ENCODE measurements at places on chromosomes 7 and 10.
A peak's percentile ranks its signal among the peaks of the same experiment; 100 is the strongest.

- DNase-seq = no peak
Measured at GRCh38 chr10:125363791-125364190, 203.4 kb upstream of the CTBP2 start.

GRCh38 chr10:69090685-69091084 lies 2.8 kb downstream of the SRGN start:
- DNase-seq = no peak

DNA sequence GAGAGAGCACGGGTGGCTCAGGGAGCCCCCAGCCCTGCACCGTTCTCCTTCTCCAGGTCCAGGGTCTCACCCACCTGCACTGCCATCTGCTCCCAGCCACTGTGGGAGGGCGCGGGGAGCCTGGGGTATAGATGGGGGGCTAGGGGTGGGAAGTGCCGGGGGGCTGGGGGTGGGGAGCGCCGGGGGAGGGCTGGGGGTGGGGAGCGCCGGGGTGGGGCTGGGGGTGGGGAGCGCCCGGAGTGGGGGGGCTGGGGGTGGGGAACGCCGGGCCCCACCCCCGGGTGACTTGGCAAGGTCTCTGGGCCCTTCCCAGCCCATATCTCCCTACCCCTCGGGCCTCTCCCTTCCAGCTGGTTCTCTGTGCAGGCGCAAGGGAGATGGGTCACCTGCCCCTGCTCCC lies at the start of gene GRIFIN:
Gene GRIFIN, minus strand, starts transcription at position 101 of the 400 bp plus-strand sequence. Its CDS starts 15 bp downstream, at position 86.
- DNase-seq = no peak

DNA sequence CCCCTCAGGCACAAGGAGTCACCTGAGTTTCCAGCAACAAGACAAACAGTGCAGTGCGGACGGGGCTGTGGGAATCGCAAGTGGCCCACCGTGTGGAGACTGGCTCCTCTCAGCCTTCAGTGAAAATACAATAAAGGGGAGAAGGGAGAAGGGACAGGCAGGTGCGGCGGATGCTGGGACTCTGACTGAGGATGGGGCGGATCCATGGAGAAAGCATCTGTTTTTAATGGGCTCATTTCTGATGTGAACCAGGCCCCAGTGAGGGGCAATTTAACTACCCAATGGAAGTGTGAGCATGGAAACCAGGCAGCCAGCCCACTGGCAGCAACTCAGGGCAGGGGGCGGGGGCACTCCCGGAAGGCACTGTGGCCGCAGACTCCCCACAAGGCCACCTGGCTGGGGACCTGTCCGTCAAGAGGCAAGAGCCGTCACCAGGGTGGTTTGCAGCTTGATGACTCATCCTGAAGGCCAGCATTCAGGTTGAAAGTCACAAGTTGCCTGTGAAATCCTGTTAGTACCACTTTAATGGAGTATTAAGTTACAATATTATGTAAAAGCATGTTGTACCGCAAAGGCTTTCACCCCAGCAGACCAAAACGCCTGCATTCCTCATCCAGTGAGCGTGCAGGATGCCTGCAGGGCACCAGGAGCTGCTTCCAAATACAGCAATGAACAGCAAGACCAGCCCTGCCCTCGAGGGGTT lies 476.4 kb downstream of the PTPRN2 start:
- DNase-seq = no peak

DNA sequence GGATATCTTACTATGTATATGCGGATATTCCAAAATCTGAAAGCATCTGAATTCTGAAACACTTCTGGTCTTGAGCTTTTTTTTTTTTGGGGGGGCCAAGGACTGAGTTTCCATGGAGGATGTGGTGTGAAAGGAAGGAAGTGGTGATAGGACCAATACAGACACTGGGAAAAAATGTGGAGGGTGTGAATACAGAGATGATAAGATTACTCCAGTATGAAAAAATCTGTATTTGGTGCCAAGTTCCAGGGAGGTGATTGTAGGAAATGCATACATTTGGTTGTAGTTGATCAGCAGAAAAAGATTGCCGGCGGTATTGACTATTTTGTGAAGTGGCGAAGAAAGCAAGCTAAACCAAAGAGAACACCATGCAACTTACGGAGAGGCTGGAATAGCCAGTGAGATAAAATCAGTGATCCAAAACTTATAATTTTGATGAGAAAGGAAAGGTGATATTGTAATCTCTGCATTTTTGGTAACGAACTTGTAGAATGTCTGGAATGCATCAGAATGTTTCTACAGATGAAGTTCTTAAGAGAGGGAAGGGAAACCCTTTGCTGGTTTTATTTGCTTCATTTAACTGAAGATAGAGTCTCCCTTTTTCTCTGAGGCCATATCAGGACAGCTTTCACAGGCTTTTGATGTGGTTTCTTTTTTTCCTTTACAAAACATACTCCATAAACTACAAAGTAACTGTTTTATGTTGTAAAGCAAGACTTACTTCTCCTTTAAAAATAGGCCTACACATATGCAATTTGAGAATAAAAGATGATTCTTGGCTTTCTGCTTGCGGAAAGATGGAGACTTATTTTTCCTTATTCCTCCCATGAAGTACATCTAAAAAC lies 6.0 kb downstream of the WDR37 start:
- no peak for DNase-seq

DNA sequence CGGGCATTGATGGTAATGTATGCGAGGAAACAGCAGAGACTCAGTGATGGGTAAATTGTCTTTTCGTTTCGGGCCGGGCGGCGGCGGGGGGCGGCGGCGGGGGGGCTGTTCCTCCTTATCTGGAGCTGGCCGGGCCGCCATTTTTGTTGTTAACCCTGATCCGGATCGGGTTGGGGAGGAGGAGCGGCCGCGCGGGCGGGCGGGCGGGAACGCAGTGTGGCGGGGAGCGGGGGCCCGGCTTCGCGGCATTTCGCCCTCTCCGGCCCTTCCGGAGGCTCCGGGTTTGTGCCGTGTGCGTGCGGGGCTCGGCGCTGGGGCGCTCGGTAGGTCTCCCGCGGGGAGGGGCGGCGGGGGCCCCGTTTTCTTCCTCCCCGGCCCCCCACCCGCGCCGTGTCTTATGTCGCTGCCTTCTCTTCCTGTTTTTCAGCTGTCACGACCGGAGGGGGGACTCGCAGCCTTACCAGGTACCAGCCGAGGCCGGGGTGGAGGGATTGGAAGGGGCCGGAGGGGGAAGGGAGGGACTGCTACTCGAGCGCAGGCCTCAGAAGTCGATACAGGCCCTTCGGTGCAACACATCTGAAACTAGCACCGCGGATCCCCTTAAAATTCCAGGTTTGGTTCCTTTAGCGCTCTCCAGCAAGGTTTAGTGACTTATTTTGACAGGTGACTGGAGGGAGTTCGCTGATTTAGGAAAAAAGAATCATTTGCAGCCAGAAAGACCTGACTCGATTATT lies 820 bp downstream of the WAC start:
- DNase-seq = peak; percentile 17

DNA sequence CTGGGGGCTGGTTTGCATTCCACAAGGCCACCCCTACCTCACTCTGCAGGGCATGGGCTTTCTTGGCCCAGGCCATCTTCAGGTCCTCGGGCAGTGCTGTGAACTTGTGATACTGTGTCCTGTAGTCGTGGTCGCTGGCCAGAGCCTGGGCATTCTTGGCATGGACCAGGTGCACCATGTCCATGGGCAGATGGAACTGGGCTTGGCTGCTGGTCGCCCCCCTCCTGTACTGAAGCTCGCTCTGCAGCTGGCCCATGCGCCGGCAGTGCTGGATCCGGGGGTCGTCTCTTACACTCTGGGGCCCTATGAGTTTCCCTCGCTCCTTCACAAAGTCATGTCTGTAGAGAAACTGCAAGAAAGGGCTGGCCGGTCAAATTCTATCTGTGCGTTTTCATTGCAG lies 51.7 kb downstream of the HABP2 start:
- DNase-seq = no peak

DNA sequence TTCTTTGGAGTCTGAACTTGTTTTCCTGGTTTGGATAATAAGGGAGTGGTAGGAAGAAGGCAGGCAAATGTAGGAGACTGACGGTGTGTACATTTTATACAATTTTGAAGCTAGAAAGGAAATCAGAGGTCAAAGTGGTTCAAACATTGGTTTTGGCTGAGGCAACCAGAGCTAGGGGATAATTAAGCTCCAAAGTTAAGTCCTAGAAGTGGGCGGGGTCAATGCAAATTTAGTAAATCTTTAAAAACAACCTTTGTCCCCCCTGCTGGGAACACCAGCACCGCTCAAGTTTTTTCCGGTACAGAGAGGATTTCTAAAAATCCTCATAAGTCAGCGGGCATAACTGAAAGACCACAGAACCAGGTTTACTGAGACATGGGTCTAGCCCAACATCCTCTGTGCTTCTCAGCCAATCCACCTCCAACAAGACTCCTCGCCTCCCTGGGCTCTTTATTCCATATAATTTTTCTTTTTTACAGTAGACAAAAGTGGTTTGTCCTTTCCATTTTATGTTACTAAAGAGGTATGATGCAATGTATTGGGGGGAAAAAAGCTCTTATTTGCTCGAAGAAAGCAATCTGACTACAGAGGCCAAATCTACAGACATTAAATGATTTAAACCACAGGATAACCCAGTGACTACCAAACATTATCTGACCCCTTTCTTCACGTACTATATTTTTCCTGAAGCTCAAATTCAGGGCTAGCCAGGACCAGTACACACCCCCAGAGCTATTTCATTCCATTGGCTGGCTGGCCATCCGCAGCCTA lies 1.6 kb downstream of the GLUD1 start:
- no peak for DNase-seq

DNA sequence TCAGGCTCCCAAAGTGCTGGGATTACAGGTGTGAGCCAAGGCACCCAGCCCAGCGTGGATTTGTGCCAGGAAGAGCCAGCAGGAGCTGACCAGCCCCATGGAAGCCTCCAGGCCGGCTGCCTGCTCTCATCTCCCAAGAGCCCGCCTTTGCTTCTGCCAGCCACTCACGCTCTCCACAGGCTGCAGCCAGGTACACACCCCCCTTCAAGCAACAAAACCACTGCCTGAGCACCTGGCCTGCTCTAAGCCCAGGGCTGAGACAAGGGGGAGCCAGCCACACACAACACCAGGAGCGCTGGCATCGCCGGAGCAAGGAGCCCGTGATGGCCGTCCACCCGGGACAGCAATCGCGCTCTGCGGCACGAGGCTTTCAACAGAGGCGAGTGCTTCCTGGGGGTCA lies 34.5 kb downstream of the MAD1L1 start:
- DNase-seq = no peak

DNA sequence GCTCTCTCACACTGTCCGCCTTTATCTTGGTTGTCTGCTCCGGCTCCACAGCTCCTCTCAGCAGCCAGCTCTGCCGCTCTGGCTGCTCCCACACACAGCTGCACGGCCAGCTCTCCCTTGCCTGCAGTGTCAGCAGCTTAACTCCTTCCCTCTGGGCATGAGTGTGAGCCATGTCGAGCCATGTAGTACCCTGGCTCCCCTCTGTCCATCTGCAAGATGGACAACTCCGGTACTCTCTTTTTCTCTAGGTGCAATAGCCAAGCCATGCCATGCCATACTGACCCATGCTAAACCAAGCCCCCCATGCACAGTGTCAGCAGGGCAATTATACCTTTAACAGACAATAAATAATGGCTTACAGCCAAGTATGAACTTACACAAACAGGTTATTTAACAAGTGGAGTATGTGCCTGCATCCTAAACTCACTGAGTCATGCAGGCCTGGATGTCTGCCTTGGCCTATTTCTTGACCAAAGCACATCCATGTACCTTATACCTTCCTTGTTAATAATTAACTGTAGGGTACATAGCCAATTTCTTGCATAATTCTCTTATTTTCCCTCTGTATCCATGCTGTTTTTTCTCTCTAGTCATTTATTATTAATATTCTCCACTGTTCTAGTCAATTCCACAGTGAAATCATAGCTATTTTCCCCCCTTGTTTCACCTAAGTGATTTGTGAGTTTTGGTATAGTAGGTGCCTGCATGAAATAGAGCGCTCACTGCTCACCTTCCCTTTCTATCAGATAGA lies 170.9 kb downstream of the CDK14 start:
- DNase-seq = peak; percentile 38

DNA sequence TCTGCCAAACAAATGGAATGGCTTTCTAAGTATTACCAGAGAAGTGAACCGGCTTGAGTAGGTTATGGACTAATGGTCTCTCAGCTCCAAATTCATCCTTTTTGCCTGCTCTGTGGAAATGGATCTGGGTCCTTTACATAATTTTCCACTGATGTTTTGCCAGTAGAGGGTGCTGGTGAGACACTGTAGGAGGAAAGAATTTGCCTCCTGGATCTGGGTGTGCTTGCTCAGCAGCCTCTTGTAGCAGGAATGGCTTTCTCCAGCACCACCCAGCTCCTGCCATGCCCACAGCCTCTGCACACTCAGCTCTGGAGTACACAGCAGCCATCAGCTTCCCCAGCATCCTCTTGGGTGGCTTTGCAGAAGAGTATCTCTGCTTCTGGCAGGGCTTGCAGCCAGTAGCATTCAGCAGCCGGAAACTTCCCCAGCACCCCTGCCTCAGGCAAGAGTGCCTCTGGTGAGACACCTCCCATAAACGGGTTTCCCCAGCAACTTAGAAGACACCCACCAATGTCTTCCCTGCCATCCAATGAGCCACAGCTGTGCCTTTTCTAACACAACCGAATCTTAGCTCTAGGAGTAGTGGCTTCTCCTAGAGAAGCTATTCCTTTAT lies 235.0 kb upstream of the PLPP4 start:
- DNase-seq = no peak

DNA sequence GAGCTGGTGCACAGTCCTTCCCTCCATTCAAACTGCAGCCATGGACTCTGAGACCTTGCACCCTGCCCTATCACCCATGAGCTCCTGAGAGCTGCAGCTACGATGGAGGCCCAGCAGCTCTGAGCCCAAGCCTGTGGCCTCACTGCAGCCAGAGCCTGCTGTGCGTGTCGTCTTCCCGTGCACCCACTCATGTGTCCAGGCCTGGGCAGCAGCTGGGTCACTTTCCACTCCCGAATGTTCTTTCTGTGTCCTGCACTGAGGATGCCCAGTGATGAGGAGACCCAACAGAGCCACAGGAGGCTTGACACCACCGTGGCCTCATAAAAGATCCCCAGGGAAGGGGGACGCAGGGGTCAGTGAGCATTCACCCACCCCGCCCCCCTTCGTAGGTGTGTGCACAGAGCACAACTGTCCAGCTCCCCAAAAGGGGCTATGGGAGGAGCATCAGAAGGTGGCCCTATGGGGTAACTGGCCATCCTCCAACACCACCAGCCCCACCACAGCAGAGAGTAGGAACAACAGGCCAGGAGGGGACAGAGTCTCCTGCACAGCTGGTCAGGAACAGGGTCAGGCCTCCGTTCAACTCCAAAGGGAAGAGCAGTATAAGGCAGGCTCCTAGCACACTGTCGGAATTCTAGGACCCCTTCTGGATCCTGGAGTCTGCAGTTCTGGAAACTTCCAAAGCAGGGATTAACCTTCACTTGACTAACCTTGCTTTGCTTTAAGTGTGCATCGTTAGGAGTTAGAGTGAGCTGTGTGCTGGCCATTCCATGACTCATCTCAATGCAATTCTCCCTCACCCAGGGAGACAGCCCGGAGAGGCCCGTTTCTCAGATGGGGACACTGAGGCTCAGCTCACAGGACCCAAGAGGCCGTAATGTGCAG lies 52.6 kb downstream of the RASGEF1A start:
- no peak for DNase-seq

DNA sequence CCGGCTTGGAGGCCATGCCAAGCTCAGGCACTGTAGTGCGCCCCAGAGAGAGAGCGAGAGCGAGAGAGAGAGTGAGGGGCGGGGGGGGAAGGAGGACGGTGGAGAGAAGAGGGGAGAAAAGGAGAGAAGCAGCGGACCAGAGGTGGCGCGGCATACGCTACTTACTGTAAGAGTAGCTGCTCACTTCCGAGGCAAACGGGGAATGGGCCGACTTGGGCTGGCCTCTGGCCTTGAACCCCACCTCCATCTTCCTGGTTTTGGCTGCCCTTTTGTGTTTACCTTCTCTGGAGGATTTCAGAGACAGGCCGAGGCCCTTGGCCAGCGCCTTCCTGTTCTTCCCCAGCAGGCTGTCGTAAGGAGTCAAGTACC lies 66.9 kb downstream of the TNRC18 start:
- DNase-seq = no peak
